ENCODE measurements at places on chromosomes 7 and 10.

DNA sequence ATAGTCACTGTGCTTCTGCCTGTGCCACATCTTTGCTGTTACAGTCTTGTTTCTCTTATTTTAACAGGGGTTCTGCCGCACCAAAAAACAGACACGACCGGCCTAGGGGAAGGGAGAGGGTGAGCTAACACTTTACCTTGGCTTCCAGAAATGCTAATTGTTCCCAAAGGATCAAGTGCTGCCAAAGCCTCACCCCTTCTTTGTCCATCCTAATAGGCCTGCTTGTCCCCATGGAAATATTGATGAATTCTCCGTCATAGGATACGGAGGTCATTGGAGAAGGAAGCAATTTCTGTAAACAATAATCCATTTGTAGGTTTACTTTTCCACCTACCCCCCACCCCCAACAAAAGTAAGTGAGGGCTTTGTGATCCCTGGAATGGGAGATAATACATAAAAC is 567.3 kb downstream of the KCNMA1 start:
- DNase-seq = no peak

DNA sequence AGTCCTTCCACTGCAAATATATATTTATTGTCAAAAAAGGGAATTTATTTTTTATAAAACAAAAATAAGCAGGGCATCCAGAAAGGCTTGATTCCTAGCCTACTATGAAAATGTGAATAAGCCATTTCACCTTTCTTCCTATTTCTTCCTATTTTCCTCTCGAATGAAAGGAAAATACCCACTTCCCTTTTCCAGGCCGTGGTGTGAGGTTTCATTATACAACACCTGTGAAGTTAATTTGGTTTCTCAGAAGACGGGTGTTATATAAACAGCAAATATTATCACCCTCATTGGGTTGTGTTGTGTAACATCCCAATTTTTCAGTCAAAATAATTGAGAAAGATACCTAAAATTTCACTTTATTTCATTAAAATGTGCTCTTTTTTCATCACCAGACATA is 214.3 kb downstream of the DGKB start:
- DNase-seq = no peak

- DNase-seq = no peak
Observed at GRCh38 chr7:75045881-75046280, 27.7 kb downstream of the RCC1L start.

GRCh38 chr10:44569193-44570091 is 184.5 kb upstream of the CXCL12 start:
- no peak for DNase-seq

- DNase-seq = no peak
Observed at GRCh38 chr10:58593008-58593407, 80.3 kb downstream of the BICC1 start.

DNA sequence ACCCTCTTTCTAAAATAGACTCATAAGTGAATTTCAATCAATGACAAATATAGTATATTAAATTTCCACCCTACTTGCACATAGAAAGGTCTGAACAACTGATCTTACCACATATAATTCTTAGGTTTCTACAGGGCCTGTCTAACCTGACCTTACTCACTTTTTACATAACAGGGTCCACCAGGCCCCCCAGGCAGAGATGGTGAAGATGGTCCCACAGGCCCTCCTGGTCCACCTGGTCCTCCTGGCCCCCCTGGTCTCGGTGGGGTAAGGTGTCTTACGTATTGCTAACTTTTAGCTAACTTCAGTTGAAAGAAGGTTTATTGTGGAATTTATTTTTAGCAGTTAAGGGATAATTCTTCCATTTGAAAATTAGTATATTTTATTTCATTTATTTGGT is 5.3 kb downstream of the COL1A2 start:
- DNase-seq = no peak

GRCh38 chr10:133010095-133010842 is 67.9 kb upstream of the CFAP46 start:
- no peak for DNase-seq

DNA sequence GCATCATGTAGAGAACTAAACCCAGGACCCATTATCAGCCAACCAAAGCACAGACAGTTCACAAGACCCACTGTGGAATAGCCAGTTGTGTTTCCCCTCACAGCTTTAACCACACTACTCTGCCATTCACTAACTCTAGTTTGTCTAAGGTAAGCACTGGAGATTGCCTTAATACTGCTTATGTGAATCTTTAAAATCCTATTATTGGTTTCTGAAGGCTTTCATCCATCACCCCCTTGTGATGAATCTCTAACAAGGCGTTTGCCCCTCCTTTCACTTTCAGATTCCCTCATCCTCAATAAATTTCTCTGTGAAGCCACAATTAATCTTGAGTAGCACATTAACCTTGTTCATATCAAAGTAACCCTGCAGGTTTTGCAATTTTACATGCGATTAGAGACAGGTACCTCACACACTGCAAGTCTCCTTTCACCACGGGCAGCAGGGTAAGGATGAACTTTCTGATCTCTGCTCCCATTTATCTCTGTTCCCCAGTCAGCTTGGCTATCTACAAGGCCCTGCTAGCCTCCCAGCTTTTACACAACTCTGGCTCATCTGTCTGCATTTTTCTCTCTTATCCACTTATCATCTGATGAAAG is 785.6 kb downstream of the REEP3 start:
- no peak for DNase-seq

- DNase-seq = no peak
Observed at GRCh38 chr10:69861251-69862240, 59.8 kb downstream of the COL13A1 start.

- no peak for DNase-seq
Observed at GRCh38 chr7:154231732-154232131, 179.5 kb downstream of the DPP6 start.

Data from activated T-helper 1 cell treated with anti-CD3 and anti-CD28 coated beads, Interleukin-2, amount 50 U/mL, for 16 hours (primary cell).